Lower lobe of right lung (tissue), 2 donors: ENCODE measurements at places on chromosomes 6 and 20.

GRCh38 chr6:65761890-65762289 lies 54.9 kb upstream of the EYS start:
- H3K4me3 ChIP-seq = no peak overlapping the region
- H3K27ac ChIP-seq = no peak overlapping the region
- DNase-seq = no peak
- H3K4me1 ChIP-seq = no peaks in the 10 kb centered on the region
- H3K36me3 ChIP-seq = no peaks in the 10 kb centered on the region
- no peaks in the 10 kb centered on the region for H3K27me3 ChIP-seq

GRCh38 chr6:136921936-136922684 lies at the start of gene SLC35D3:
SLC35D3 (plus strand) TSS chr6:136922301; CDS start chr6:136922429, 128 bp downstream.
- H3K27me3 ChIP-seq = peaks cover 65% of the 10 kb centered on the region
- no peak within 1 kb of the TSS for H3K27ac ChIP-seq
- H3K36me3 ChIP-seq = no peaks in the 10 kb centered on the region
- H3K4me3 ChIP-seq = peak within 1 kb of the TSS; percentile 62
- peak; percentile 56 for DNase-seq
- H3K4me1 ChIP-seq = peaks cover 38% of the 10 kb centered on the region

GRCh38 chr20:62704341-62704948 lies 4.2 kb upstream of the NTSR1 start:
- peak; percentile 80 for DNase-seq
- peak overlapping the region; percentile 18 for H3K27ac ChIP-seq
- H3K4me3 ChIP-seq = no peak overlapping the region
- peaks cover 46% of the 10 kb centered on the region for H3K27me3 ChIP-seq
- H3K36me3 ChIP-seq = no peaks in the 10 kb centered on the region
- H3K4me1 ChIP-seq = peaks cover 22% of the 10 kb centered on the region

DNA sequence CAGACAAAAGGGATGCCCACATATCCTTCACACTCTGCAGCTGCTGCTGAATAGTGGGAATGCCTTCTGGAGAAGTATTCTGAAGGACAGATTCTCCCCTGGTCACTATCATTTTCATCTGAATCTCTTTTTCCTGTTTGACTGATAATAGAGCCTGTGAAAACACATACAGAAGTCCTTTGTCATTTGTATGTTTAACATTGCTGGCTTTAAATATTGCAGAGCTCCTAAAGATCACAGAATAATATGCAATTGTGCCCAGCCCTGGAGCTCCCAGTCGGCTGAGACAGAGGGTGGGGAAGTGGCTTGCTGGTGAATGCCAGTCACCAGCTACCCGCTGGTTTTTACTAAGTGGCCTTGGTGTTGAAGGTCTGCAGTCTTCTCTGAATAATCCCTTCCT lies 272.3 kb downstream of the SYNE1 start:
- H3K4me3 ChIP-seq = no peak overlapping the region
- no peak for DNase-seq
- H3K27ac ChIP-seq = no peak overlapping the region
- H3K4me1 ChIP-seq = peaks cover 6% of the 10 kb centered on the region
- no peaks in the 10 kb centered on the region for H3K27me3 ChIP-seq
- peaks cover 78% of the 10 kb centered on the region for H3K36me3 ChIP-seq

GRCh38 chr20:23086056-23086566 lies at the start of gene CD93:
CD93 (minus strand) TSS chr20:23086324; CDS start chr20:23086192, 132 bp downstream.
- peak within 1 kb of the TSS; percentile 93 for H3K27ac ChIP-seq
- H3K4me1 ChIP-seq = peaks cover 52% of the 10 kb centered on the region

DNA sequence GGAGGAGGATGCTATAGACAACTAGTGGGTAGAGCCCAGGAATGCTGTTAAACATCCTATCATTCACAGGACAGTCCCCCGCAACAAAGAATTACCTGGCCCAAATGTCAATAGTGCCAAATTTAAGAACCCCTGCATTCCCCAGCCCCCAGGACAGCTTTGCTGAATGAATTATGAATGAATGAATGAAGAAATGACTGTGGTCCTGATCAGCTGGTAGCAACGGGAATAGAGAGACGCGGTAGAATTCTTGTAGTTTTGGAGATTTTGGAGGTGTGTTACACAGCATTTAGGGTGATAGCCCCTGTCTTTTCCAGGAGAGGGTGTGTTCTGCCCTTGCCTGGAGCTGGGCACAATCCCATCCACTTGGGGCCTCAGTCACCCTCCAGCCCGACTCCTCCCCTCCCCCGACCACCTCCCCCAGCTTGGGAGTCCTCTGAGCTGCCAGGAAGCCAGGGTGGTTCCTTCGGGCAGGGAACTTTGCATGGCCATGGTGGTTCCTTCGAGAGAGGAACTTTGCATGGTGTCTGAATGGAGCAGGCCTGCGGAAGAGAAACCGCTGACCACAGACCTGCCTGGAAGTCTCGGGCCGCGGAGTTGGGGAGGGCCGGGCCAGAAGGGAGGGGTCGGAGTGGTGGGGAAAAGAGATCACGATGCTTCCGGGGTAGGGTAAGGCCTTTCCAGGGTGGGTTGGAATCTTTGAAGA lies 1.0 kb upstream of the HCK start:
- peaks cover 42% of the 10 kb centered on the region for H3K27me3 ChIP-seq
- no peaks in the 10 kb centered on the region for H3K36me3 ChIP-seq
- H3K4me1 ChIP-seq = peaks cover 12% of the 10 kb centered on the region
- peak; percentile 79 for DNase-seq

GRCh38 chr6:13413466-13413862 lies 73.9 kb downstream of the GFOD1 start:
- no peak for DNase-seq
- no peaks in the 10 kb centered on the region for H3K36me3 ChIP-seq
- H3K4me1 ChIP-seq = peaks cover 51% of the 10 kb centered on the region
- H3K27ac ChIP-seq = peak overlapping the region; percentile 26
- no peaks in the 10 kb centered on the region for H3K27me3 ChIP-seq

GRCh38 chr6:147007441-147007840 lies 196.8 kb upstream of the STXBP5 start:
- no peaks in the 10 kb centered on the region for H3K36me3 ChIP-seq
- H3K27ac ChIP-seq = no peak overlapping the region
- DNase-seq = no peak
- H3K4me3 ChIP-seq = no peak overlapping the region
